NCI-H1436 (cell line): ENCODE measurements at places on chromosomes 7 and 10.

GRCh38 chr7:81833401-81833800 lies 63.6 kb upstream of the HGF start:
- DNase-seq = no peak

DNA sequence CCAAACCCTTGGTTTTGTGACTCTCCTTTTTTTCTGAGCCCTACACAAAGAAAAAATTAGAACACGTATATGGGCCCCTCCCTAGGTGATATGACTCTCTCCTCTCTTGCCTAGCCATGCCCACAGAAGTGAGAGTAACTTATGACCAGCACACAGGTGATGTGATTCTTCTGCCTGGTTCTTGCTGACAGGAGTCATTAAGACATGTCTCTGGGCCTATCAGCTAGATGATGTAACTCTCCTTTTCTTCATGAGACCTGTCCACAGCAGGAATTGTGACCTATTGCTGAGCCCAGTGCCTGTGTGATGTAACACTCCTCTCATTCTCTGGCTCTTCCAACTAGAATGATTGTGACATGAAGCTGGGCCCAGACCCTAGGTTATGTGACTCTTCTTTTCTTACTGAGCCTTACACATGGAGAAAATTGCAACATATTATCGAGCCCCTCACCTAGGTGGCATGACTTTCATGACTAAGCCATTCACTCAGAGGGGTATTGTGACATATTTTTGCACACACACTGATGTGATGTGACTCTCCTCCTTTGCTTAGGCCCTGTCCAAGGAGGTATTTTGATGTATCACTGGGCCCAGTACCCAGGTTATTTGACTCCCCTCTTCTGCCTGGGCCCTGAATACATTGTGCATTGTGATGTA lies 31.4 kb upstream of the ZNF107 start:
- DNase-seq = no peak

- no peak for DNase-seq
These were observed 14.5 kb downstream of the CFAP46 start for GRCh38 chr10:132927824-132928223.

DNA sequence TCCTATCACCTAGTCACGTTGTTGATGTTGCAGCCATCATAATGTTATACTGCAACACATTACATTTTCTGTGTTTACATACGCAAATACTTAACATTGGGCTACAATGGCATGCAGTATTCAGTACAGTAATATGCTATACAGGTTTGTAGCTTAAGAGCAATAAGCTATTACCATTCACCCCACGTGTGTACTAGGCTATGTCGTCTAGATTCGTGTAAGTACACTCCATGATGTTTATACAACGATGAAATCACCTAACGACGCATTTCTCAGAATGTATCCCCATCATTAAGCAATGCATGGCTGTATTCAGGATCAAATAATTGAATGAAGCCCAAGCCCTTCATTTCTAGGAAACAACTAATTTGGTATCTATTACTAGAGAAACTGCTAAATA lies 43.4 kb upstream of the C1GALT1 start:
- no peak for DNase-seq

DNA sequence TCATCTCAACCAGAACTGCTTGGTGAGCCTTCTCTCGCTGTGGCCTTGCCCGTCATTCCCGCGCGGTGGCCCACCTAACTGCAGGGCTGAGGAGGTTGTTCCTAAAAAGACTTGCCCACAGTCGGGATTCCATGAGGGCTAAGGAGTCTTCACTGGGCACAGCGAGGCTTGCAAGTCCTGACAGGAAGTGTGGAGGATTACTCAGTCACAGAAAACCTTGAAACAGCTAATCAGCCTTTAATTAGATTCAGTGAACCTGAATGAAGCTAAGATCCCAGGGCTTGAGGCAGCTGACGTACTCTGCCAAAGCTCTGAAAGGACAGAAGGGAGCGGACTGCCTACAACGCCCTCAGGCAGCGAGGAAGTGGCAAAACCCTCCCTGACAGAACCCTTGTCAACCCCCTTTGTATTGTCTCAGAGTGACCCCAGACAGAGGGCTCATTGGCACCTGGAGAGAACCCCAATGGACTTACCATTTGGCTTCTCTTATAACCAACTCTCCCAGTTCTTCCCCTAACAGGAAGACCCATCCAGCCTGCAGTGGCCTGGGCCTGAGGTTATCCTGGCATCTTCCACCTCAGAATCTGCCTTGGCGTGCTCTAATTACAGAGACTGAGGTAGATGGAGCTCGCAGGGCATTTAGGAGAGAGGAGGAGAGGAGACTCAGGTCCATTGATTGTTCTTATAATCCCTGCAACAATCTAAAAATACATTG lies 2.5 kb upstream of the LAMB4 start:
- DNase-seq = no peak

GRCh38 chr7:134873253-134873652 lies 93.8 kb downstream of the CALD1 start:
- DNase-seq = no peak

DNA sequence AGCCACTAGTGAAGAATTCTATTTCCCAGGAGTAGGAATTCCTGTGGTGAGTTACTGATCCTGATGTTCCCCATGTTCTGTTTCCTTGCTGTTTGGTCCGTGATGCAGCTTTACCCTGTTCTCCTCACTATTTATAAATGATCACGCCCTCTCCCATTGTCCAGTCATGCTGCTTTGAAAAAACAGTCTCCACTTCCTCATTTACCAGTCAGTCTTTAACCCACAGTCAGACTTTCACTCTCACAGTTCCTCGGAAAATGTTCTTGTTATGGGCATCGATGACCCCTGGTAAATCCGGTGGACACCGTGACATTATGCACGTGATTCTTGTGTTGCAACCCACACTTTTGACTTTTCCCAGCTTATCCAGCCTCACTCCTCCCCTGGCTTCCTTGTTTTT lies 14.4 kb downstream of the SCIN start:
- no peak for DNase-seq

GRCh38 chr7:135736586-135737305 lies 8.8 kb upstream of the SLC13A4 start:
- no peak for DNase-seq

DNA sequence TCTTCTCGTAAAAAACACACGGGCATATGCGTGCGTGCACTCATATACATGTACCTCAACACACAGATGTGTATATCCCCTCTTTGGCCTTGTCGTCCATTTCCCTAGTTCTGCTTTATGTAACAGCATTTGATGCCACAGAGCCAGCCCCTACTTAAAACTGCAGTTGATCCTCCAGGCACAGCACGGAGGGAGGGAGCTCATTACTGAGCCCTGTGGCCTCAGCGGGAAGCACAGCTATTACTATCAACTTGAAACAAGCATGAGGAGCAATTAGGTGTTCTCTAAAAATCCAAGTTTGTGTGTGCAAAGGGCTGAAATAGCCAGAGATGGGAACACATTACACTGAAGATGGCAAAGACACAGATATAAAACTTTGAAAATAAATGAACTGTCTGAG lies 580.9 kb downstream of the GLRX3 start:
- DNase-seq = no peak

DNA sequence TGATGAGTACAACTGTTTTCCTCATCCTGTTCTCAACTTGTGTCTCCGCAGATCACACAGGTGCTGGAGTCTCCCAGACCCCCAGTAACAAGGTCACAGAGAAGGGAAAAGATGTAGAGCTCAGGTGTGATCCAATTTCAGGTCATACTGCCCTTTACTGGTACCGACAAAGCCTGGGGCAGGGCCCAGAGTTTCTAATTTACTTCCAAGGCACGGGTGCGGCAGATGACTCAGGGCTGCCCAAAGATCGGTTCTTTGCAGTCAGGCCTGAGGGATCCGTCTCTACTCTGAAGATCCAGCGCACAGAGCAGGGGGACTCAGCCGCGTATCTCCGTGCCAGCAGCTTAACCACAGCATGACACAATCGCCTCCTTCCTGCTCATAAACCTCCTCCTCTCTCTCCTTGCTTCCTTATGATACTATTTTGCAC lies 126.7 kb upstream of the PRSS58 start:
- DNase-seq = no peak

DNA sequence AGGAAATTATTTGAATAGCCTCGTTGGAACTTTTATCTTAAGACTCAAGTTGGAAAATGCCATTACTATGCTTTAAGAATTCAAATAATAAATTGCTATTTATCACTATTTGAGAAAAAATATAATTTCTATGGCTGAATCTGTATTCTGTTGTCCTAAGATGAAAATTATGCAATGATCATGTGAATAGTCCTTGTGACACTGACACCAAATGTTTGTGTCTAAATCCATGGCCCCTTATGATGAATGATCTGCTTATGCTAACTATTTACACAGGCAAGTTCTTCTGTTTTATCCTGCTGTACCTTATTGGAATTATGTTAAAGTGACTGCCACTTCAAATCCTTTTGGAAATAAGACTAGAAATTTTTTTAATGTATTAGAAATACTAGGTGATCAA lies 208.7 kb downstream of the DOCK4 start:
- DNase-seq = no peak

- no peak for DNase-seq
These were observed 182.8 kb downstream of the ARHGAP12 start for GRCh38 chr10:31745612-31746376.

DNA sequence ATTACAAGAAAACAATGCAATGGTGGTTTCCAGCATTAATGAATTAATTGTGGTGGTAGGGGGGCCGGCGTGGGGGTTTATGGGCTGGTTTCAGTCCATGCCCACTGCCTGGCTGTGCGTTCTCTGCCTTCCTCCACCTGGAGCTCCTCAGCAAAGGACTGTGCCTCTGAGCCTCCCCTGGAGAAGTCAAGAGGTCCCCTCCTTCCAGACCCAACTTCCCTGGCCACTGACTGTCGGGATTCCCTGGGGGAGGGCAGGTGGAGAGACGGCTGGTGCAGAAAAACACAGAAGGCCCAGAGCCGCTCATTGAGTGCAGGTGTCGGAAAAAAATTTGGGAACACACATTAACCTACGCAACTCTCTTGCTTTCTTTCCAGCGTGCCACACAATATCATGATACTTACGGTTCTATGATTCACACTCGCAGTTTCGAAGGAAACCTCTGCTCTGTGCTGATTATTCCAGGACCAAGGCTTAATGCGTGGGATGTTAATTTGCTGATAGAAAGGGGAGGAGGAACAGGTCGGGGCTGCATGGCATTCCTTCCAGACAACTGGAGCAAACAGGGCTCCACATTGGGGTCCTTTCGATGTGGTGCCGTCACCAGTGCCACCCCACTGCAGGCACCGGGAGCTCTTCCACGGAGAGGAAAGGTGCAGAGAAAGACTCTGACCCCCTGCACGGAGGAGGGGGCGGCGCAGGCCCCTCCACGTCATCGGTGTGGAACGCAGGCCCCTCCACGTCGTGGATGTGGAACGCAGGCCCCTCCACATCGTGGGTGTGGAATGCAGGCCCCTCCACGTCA lies 506.7 kb downstream of the DNAJB6 start:
- DNase-seq = no peak

DNA sequence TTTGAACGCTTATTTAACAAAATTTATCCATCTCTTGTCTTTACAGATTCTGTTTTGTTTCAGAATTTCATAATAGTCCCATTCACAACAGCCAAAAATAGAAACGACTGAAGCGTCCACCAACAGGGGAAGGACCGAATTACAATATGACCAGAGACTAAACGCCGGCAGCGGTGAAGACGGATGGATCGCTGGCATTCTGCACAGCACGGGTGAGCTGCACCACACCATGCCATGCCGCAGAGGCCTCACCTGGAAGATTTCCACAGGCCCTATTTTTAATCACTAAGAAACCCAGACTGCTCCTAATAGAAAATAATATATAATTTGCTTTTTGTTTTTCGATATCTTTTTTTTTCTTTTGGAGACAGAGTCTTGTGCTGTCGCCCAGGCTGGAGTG lies 91.0 kb downstream of the ELFN1 start:
- DNase-seq = no peak

- DNase-seq = no peak
These were observed 231.9 kb upstream of the HABP2 start for GRCh38 chr10:113320987-113321386.

DNA sequence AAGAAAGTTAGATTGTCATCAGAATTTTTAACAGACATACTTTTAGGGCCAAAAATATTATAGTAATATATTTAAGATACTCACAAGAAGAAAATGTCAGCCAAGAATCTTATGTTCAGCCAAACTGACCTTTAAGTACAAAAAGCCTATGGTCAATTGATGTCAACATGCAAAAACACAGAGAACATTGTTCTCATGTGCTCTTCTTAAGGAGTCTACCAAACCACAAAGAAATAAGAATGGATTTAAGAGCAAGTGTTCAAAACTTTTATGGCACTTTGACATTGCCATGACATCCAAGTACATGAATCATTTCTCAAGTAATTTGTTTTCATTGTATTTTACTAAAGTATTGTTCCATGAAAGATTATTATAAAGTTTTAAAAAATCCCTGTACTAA lies 180.4 kb downstream of the TMEM26 start:
- DNase-seq = no peak

GRCh38 chr10:129711291-129711690 lies 244.2 kb downstream of the MGMT start:
- no peak for DNase-seq

GRCh38 chr7:128167042-128167701 lies 73.9 kb upstream of the LEP start:
- peak; percentile 67 for DNase-seq

- no peak for DNase-seq
These were observed 2.4 kb downstream of the BRI3 start for GRCh38 chr7:98283887-98284222.
